ENCODE measurements at places on chromosomes 4 and X. TPM values are rescaled to one million over a fixed set of nuclear protein-coding genes. Genes with fewer than 3 reads are reported as not detected.
A peak's percentile ranks its signal among the peaks of the same experiment; 100 is the strongest.

DNA sequence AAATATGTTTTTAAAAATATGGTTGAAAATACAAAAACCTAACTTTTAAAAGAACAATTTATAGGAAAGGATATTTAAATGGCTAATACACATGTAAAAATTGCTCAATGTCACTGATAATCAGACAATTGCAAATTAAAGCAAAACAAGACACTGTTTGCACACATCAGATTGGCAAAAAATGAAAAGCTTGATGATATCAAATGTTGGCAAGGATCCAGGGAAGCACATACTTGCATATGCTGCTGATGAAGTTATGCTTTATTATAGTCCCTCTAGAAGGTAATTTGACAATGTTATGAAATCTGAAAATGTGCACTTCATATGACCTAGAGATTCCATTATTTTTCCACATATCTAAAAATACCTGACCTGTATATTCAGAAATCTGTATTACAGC is 45.7 kb upstream of the EPGN start:
- DNase-seq = peak; percentile 13

GRCh38 chr4:8708401-8709021 is 115.9 kb downstream of the CPZ start:
- DNase-seq = no peak

DNA sequence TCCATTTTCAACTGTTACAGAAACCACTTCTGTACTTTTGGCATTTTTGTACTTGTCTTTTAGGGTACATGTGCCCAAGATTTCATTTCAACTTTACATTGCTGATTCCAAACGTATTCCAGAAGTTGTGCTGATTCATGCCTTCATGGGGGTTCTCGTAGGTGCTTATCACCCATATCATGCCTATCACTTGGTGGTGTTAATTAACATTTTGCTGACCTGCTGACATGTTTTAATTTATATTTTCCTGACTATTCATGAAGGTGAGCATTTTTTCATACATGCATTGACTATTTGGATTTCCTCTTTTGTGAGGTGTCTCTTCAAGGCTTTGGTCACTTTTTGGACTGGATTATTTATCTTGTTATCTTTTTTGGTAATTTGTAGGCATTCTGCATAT is 64.1 kb downstream of the CC2D2A start:
- DNase-seq = no peak

GRCh38 chr4:164933244-164933643 is 44.2 kb downstream of the TRIM61 start:
- no peak for DNase-seq

GRCh38 chr4:98510340-98510739 is 148.1 kb downstream of the TSPAN5 start:
- DNase-seq = no peak

DNA sequence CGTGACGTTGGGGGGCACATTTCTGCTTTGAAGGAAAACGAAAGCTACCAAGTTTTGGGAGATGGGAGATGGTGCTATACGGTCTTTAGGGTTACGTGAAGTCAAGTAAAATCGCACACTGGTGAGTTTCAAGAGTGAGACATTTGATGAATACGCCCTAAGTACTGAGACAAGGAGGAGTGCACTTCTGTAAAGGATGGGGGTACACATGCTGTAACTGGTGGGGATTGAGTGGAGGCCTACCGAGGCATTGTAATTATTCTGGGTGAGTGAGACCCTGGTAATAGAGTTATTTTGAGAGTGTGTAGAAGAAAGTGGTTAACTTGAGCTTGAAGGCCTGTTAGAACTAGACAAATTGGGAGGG is 536 bp downstream of the SH3BGRL start:
- DNase-seq = peak; percentile 35

- peak; percentile 77 for DNase-seq
Observed at GRCh38 chr4:80989921-80990544, 40.5 kb upstream of the BMP3 start.

- no peak for DNase-seq
Observed at GRCh38 chr4:87012265-87012953, 77.6 kb downstream of the AFF1 start.

The DIPK2B gene
- total RNA-seq = not detected

The GAGE12F gene
- total RNA-seq = not detected

DNA sequence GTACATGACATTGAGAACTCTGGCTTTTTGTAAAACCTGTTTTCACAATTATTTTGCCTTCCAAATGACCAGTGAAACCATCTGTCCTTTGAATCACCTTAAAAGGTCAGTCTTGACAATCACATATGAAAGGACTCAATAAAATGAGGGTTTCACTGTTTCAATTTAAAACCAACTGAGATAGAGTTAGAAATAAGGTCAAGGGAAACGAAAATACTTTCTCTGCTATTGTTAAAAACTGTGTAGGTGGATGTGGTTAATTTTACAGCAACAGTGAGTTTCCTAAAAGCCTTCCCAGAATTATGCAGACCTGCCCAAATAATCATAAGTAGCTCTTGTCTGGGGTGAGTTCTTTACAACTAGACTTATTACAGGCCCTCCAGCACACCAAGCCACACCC is 839.9 kb downstream of the RAB28 start:
- DNase-seq = no peak

The TRPC3 gene
- 0.22 TPM for total RNA-seq

DNA sequence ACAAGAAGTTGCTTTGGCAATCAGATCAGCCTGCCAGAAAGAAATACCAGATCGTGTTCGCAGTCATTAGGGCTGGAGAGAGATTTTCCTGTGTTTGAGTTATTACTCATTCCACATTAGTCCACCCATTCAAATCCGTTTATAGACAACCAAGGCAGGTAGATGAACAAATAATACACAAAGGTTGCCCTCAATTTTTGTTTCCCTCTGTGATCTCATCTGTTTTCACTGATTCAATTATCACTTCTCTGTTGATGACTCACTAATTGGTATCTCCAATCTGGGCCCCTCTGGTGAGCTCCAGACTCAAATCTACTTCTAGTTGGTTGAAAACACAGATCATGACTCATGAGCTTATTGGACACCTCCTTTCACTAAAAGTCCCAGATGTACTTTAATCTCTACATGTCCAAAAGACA is 54.5 kb downstream of the CHM start:
- DNase-seq = peak; percentile 59

GRCh38 chr4:183106839-183107238 is 7.8 kb downstream of the WWC2 start:
- DNase-seq = no peak

The ZNF280C gene
- total RNA-seq = 3.4 TPM

DNA sequence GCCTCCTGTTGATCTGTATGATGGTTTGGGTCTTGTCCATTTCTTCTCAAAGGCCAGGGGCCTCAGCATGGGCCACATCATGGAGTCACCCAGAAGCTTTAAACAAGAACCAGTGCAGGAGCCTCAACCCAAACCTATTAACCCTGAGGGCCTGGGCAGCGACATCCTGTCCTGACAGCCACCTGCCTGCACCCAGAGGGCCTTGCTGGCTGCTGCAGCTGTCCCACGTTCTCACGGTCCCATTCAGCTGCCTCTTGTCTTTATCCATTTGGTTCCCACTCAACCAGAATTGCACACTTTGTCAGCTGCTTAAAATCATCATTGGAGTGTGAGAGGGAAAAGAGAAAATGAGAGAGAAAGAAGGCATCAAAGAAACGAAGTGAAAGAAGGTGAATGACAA is 21.6 kb downstream of the C4orf50 start:
- DNase-seq = no peak

- DNase-seq = peak; percentile 80
Observed at GRCh38 chr4:85747882-85748491, 273.0 kb downstream of the ARHGAP24 start.

The ATOH1 gene
- total RNA-seq = not detected

DNA sequence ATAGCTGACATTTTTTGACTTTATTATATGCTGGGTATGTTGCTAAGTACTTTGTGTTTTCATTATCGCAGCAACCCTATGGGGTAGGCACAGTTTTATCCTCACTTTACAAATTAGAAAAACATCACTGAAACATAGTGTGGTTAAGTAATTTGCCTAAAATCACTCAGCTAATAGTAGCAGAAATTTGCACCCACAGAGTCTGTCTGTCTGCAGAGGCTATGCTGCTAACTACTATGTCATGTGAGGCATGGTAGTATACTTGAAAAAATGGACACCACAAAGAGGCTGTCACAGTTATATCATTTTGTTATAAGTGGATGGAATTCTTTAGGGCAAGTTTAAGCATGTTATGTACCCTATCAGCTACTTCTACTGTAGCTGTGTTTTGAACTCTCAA is 69.0 kb downstream of the STAG2 start:
- DNase-seq = no peak

DNA sequence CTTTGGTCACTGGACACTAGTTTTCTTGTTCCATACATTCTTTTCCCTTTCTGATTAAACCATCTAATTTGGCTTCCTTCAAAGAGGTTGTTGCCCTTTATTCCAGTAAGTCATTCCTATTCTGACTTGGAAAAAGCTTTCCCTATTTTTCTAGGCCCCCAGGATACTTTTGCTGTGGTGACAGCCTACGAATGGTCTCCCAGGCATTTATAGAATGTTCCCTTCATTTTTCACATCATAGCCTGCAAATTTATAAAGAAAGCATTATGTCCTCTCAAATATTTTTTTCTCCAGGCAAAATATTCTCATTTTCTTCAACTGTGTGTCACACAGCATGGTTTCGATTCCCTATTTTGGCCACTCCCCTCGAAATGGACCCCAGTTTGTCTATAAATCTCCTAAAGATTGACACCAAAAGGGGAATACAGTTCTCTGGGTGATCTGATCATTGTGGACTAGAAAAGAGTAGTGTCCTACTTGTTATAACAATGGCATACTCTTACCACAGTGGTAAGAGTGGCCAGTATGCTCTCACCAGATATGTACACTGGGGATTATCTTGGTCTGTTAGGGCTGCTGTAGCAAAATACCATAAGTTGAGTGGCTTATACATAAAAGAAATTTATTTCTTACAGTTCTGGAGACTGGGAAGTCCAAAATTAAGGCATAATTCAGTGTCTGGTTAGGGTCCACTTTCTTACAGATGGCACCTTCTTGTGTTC is 41.5 kb upstream of the BMP2K start:
- DNase-seq = no peak

DNA sequence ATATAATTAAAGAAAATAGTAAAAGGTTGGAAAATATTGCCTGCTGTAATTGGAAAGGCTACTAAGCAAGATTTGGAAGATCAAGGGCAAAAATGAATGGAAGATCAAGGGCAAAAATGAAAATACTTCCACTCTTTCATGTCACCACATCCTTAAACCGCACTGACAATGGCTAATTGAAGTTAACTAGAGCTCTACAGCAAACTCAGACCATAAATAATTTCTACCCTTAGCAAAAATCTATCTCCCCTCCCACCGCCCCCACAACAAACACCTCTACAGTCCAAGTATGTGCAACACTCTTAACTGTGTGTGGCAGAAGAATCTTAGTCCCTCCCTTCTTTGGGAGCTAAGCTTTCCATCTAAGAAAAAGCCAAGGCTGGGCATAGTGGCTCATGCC is 27.1 kb downstream of the ATP11C start:
- DNase-seq = no peak

- no peak for DNase-seq
Observed at GRCh38 chrX:153596981-153597750, 1.8 kb downstream of the CCNQ start.

DNA sequence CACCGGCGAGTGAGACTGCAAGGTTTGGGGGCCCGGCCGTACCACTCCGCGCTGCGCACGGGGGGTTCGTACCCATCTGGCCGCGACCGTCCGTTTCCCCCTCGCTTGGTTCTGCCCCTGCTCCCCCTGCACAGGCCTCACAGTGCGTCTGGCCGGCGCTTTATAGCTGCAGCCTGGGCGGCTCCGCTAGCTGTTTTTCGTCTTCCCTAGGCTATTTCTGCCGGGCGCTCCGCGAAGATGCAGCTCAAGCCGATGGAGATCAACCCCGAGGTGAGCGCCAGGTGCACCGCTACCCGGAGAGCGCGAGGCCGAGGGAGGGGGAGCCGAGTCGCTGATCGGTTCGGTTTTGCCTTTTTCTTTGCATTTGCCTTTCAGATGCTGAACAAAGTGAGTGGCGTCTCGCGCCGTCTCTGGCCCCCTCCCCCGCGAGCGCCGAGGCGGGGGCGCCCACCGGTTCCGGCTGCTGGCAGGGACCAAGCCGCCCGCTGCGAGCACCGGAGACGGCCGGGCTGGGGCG is at the start of gene UCHL1:
Gene UCHL1 (plus strand): TSS at position 189 of the 517 bp plus-strand sequence. CDS start 49 bp downstream, at position 238.
- peak; percentile 67 for DNase-seq

DNA sequence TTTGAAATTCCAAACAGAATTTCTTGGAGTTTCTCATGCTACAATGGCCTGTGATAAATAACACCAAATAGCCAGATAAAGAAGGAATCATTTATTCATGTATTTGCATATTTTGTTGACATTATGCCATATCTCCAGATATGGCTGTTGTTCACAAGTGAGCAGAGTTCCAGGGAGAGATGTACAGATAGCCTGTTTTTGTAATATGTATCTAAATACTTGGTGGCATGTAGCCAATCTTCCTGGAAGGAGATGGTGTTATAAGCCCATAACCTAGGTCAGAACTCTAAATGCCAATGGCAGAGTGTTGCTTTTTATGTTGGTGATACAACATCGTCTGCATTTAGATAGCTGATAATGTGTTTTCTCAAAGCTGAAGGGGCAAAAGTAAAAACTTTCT is 292.2 kb downstream of the FBXO8 start:
- no peak for DNase-seq

DNA sequence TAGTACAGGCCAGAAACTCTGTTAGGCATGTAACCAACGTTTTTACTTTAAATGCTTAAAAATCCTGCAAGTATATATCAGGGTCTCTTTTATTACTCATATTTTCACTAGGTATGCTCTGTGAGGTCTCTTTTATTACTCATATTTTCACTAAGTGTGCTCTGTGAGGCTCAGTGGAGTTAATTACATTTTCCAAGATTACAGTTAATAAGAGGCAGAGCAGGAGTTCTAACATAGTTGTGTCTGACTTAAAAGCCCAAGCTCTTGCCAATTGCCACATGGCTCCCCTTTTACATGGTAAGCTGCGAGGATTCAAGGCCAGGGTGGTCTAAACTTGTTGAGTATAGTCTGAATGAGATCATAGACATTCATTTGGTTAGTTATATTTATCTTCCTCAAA is 81.0 kb upstream of the ARMCX2 start:
- no peak for DNase-seq

The PABPC1L2A gene
- total RNA-seq = not detected

The EXOC1 gene
- total RNA-seq = 44.7 TPM
